ENCODE measurements at places on chromosomes 13 and 19.
A peak's percentile ranks its signal among the peaks of the same experiment; 100 is the strongest.

DNA sequence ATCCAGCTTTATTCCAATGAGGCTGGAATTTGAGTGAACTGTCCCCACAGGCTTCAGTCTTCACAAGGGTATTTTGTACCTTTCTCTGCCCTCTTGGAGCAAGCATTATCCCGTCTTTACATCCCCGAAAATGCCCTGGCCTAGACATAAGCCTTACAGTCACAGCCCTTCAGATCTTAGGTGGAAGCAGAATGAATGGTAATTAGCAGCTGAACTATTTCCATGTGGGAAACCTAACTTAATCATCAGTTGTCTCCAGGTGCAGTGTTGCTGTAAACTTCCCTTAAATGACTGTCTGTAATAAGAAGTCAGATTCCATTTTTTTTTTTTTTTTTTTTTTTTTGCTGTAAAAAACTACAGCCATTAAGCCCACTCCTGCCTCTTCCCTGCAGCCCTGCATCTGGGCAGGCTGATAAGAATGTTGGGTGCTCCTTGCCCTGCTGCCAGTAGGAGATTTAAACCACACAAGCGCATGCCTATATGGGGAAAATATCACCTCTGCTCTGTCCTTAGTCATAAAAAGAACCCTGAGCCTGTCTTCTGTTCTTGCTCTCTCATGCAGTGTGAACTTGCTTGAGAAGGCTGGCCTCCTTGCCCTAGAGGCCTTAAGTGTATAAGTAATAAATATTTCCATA, 426.8 kb upstream of the SLITRK5 start:
- DNase-seq = no peak

DNA sequence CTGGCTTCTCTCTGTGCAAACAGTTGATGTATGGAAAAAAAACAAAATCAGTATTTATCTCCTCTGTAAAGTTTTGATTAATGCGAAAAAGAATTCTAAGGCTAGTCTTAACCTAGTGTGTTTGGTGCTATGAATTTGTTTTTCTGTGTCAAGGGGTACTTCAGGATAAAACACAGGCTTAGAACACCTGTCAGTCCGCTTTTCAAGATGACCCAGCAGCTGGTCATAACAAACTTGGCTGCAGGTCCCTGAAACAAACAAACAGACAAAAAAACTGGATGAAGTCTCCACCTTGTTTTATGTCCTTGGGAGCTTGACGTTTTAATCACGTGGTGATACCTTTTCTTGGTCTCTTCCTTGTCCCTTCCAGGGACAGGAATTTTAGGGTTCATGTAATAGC, 689.3 kb downstream of the UQCRFS1 start:
- no peak for DNase-seq

GRCh38 chr13:44936246-44936645, 53.0 kb downstream of the NUFIP1 start:
- no peak for DNase-seq

GRCh38 chr13:113550453-113550852, 34.1 kb upstream of the TFDP1 start:
- DNase-seq = no peak

- DNase-seq = no peak
These were observed 202.3 kb upstream of the KLHL1 start for GRCh38 chr13:70310396-70311119.

GRCh38 chr13:98206946-98207345, 29.9 kb upstream of the RNF113B start:
- DNase-seq = peak; percentile 99

Data from BJ (cell line).